ENCODE measurements at places on chromosomes 5 and 9.

DNA sequence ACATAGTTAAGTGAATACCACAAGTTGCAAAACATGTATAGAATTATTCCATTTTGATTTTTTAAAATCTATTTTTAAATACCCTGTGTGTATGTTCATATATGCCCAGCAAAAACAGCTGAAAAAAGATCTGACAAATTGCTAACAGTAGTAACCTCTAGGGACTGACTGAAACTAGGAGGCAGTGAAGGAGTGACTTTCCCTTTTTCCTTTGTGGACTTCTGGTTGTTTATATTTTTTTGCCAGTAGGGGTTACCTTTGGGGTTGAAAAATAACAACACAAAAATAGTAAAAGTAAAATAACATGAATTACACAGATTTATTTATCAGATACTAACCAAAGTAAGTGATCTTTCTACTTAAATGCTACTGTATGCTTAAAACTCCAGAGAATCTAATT lies 2.9 kb downstream of the MEGF9 start:
- no peak for DNase-seq

DNA sequence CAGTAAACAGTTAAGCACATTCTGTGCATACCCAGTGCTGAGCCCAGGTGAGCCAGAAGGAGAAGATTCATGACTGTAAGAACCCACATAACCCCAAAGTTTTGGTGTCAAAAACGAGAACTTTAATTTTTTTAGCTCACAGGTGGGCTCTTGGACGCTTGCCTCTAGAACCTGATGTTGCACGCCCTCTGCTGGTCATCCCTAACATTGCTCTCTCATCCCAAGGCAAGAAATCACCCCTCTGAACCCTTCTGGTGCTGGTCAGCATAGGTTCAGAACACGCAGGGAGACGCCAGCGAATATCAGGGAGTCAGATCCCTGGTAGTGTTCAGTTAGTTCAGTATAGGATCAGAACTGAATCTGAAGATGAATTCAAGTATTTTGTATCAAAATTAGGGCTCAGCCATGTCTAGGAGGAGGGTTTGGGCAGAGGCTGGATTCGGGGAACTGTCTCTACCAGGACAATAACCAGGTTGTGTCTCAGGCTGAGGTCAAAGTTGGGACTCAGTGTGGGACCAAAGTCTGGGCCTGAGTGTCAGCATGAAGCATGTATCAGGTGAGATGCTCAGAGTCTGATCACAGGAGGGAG lies 4.1 kb upstream of the DNAJB5 start:
- peak; percentile 24 for DNase-seq

DNA sequence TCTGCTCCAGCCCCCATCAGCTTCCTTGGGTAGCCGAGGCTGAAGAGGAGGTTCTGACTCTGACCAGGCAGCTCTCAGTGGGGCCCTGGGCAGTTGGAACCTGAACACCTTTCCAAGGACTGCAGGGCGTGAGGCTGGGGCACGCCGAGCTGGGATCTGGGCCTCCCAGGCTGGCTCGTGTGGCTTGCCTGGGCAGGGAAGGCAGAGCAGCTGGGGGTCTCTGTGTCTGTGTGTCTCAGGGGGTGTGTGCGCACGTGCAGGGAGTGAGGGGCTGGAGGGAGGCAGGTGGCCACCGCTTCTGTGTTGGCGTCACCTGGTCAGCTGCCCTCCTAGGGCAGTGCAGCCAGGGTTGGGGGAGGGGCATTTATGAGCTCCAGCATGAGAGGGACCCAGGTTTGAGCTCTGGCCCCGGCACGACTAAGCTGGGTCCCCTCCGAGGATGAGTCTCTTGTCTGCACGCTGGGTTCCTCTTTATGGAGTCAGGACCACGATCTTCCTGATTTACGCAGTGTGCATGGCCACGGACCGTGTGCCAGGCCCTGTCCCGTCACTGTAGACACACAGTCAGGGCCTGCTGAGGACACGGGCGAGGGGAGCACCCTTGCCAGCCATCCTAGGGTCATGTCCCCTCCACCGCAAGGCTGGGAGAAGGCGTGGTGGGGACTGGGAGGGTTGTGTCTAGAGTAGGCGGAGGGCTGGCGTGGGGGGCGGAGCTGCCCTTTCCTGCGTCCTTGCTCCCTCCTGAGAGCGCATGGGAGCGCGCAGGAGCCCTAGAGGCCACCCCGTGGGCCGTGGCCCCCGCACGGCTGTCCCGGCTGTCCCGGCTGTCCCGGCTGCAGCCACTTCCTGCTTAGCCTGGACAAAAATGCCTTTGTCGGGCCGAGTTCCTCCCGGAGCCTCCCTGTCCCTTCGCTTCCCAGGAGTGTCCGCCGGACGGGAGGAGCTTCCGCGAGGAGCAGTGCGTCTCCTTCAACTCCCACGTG lies 4.6 kb downstream of the ADAMTSL2 start:
- no peak for DNase-seq

DNA sequence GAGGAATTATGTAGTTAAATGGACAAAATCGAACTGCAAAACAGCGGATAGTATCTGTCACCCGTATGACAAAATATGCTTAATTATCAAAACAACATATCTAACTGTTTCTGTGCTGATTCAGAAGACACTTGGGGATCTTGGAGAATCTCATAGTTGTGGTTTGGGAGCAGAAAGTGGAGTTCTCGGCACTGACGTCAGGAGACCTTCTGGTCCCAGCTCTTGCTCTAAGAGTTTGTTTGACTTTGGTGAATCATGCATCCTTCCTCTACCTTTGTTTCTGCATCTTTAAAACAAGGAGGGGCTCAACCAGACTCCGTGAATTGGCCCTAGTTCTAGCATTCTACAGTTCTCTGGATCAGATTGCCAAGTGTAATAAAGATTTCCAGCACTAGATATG lies 37.0 kb upstream of the TAF1L start:
- DNase-seq = no peak

DNA sequence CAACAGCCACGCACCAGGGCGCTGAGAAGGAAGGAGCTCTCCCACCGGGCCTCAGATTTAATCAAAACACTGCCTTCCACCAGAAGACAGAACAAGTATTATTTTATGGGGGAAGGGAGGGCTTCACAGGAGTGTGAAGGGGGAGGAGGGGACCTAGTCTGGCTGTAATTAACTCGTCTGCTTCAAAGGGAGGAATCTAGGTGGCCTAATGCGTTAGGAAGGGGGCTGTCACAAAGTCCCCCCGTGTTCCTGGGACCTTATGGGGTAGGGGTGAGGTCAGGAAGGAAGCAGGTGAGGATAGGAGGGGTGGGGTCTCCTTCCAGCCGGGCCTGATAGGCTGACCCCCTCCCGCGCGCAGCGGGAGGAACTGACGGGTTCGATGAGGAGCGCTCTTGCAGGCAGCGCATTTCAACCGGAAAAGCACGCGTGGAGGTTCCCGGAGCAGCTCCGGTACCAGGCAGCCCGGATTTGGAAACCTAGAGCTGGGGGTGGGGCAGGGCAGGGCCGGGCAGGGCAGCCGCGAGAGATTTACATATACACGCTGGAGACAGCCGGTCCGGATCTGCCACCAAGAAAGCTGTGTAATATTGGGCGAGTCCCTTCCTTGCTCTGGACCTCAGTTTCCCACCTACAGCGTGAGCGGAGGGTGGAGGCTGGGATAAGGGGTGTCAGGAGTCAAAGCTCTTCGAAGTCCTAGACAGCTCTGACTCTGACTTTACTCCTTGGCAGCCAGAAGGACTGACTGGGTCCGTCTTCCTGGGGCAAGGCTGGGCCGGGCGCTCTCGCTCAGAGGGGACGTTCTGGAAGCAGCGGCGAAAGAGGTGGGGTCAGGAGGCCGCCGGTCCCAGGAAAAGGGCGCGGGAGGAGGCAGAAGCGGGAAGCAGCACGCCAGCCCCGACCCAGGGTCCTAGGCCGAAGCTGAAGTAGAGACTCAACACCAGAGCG lies 1.8 kb downstream of the SHB start:
- no peak for DNase-seq

DNA sequence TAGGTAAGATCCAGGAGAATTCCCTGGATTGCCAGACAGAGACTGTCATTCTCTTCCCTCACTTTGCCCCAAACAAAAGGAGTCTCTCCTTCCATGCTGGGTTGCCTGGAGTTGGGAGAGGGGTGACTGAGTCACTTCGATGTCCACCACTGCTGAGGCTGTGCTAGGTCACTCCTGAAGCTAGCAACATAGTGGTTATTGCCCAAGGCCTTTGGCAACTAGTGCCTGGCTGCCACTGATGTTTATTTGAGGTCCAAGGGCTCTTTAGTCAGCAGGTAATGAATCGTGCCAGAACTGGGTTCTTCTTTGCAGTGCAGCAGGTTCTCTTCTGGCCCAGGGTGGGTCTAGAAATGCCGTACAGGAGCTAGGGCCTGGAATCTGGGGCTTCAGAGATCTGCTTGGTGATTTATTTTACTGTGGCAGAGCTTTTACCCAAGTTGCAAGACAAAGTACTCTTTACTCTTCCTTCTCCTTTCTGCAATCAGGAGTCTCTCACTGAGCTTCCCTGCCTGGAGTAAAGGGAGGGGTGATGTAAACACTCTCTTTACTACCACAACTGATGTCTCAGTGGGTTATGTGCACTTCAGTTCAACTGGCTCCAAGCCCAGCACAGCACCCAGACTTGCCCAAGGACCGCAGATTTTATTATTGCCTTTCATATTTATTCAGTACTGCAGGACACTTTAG lies 155.7 kb upstream of the SH3GL2 start:
- DNase-seq = no peak

GRCh38 chr9:22356985-22357384 lies 89.6 kb upstream of the DMRTA1 start:
- no peak for DNase-seq

DNA sequence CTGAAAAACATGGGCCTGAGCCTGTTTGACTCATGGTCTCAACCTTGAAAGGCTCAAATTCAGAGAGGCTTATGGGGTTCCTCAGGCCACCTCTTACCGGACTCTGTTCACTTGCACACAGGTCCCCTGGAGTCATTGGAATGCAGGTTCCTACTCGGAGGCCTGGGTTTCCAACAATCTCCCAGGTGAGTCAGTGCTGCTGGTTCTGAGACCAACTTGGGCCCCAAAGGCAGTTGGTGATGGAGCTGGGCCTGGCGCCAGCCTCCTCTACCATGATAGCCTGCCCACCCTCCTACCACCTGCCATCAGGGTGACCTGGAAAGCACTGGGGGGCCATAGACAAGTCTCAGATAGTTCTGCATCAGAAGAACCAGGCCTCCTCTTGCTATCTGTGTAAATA lies 188.4 kb downstream of the RGS3 start:
- no peak for DNase-seq

DNA sequence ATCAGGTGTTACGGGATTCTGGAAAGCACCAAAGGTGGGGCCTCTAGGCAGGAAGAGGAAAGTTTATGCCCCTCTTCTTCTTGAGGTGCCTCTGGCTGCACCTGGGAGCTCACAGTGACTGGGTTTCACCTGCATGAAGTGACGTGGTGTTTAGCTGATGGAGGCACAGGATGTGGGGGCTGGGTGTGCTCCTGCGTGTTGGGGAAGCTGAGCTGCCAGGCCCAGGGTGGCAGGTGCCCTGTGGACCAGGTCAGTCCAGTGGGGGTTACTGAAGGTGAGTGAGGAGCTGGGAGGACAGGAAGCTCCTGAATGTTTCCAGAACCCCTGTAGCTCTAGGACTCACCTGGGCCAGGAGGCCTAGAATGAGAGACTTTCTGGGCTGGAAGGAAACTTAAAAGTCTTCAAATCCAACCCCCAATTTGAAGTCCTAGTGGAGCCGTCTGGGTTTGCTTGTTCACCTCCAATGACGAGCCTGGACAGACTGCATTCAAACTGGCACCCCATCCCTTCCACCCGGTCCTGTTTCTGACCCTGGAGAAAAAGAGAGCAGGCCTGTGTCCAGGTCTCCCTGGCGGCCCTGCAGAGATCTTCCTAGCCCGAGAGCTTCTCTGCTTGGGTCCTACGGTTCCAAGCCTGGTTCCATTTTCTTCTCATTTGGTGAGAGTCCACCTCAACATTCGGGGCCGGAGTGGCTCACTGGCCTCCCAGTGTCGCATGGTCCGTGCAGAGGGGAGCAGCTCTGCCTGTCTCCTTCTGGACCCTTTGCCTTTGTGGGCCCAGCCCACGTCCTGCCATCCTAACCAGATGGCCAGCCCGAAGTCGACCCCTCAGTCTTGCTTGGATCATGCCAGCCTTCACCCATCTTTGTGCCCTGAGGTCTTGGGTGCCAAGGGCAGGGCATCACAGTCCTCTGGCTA lies 22.3 kb downstream of the TRAF1 start:
- DNase-seq = peak; percentile 30

- no peak for DNase-seq
These were observed 23.1 kb downstream of the SLC36A3 start for GRCh38 chr5:151280443-151280842.

DNA sequence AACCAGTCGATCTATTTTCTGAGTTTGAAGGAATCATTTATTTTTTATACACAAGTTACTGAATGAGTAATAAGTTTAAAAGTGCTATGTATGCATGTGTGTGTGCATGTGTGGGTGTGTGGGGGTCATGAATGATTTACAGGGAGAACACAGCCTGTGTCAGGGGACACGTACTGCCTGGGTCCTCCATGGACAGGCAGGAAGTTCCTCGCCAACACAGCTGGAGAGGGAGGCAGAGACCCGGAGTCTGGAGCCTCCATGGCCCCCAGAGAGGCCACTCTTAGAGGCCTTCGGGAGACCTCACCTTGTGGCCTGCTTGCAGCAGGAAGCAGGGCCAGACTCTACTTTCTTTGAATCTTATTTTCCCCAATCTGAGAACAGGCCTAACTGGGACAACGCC lies 144.7 kb downstream of the GABBR2 start:
- no peak for DNase-seq

DNA sequence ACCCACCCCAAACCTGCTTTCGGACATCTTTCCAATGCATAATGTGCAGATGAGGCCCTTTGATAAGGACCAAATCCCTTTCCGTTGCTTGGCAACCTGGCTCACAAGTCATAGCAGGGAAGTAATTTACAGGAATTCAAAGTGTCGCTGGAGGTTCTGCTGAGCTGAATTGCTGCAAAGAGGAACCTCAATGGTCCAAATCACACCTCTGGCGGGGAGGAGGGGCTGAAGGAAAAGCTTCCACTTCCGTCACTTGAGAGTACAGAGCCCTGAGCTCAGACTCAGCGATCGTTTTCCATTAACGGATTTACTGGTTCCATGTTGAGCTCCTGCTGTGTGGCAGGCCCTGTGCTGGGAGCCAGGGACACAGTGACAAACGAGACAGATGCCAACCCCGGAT lies 99.3 kb downstream of the KCNIP1 start:
- DNase-seq = no peak

DNA sequence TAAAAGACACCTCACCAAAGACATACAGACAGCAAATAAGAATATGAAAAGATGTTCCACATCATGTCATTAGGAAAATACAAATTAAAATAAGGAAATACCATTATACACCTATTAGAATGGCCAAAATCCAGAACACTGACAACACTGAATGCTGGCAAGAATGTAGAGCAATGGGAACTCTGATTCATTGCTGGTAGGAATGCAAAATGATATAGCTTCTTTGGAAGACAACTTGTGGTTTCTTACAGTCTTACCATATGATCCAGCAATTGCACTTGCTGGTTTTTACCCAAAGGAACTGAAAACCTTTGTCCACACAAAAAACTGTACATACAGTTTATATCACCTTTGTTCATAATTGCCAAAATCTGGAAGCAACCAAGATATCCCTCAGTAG lies 6.5 kb downstream of the TMEM161B start:
- no peak for DNase-seq

Measured in activated T-helper 1 cell treated with anti-CD3 and anti-CD28 coated beads, Interleukin-2, amount 50 U/mL, for 16 hours (primary cell).